Muscle of arm (tissue), 14 donors: ENCODE measurements at places on chromosomes 7 and 10.

GRCh38 chr10:43187213-43187612 is 49.0 kb downstream of the CSGALNACT2 start:
- no peak for DNase-seq

DNA sequence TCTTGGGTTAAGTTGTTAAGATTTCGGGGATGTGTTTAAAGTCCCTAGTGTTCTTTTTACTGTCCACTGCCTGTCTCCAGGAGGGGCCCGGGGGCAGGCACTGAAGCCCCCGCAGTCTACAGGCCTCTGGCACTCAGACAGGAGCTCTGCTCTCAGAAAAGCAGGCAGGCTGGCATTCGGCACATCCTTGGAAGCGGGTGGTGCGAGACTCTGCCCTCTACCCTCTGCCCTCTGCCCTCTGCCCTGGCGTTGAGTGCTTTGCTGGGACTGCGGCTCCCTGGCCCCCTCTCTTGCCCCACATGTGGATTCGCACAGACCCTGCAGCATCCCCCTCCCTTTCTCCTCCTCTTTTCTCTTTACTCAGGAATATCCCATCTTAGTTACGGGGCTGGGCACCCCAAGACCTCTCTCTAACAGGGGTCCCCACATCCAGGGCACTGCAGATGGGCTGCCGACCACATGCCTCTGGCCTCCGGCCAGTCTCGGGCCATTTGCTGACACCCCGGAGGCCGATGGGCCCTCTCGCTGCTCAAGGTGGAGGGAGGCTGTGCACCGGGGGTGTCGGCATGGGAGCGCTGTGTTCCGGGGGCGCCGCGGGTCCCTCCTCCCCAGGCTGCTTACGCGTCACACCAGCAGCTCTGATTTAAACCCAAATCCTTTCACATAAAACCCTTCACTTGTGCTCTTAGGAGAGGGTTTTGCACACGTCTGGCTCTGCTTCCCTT is 479.9 kb downstream of the DNAJB6 start:
- DNase-seq, result no peak

- no peak for DNase-seq
Measured at GRCh38 chr10:101768791-101769170, 7.1 kb downstream of the FGF8 start.

- DNase-seq, result peak; percentile 35
Measured at GRCh38 chr7:85030893-85031292, 156.0 kb downstream of the SEMA3D start.

DNA sequence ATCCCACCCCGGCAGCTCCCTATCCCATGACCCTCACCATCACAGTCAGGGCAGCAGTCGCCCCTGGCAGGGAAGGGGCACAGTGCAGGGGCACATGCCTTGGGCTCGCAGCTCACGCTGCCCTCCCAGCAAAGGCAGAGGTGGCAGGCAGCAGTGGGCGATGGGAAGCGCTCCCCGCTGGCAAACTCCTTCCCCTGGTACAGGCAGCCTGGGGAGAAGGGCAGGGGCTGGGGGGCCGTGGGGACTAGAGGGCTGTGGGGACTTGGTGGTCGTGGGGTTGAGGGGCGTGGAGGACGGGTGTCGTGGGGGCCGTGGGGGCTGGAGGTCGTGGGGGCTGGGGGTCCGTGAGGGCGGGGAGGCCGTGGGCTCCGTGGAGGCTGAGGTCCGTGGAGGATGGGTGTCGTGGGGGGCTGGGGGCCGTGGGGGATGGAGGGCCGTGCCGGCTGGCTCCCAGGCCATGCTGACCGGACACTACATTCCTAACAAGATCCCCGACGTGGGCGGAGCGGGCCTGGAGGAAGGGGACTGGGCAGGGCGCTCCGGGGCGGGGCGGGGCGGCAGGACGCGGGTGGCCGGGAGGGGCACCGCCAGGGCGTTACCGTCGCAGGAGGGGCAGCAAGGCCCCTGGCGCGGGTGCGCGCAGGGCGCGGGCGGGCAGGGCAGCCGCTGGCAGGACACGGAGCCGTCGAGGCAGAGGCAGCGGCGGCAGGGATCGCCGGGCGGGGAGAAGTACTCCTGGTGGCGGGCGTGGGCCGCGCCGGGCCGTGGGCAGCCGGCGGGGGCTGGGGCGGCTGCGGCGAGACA is 20.0 kb downstream of the KCP start:
- DNase-seq, result no peak
